ENCODE measurements at places on chromosomes 4 and X. TPM values are rescaled to one million over a fixed set of nuclear protein-coding genes. Genes with fewer than 3 reads are reported as not detected.

GPR50 gene
- total RNA-seq = 0.59 TPM

CFAP99 gene
- not detected for total RNA-seq

CORIN gene
- total RNA-seq = not detected

DNA sequence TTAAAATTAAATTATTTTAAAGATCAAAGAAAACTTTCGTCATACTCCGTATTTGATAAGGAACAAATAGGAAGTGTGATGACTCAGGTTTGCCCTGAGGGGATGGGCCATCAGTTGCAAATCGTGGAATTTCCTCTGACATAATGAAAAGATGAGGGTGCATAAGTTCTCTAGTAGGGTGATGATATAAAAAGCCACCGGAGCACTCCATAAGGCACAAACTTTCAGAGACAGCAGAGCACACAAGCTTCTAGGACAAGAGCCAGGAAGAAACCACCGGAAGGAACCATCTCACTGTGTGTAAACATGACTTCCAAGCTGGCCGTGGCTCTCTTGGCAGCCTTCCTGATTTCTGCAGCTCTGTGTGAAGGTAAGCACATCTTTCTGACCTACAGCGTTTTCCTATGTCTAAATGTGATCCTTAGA is at the start of gene CXCL8:
CXCL8 (plus strand) TSS at position 217 of the 426 bp plus-strand sequence; CDS start at position 307, 90 bp downstream.
- peak; percentile 7 for DNase-seq

DNA sequence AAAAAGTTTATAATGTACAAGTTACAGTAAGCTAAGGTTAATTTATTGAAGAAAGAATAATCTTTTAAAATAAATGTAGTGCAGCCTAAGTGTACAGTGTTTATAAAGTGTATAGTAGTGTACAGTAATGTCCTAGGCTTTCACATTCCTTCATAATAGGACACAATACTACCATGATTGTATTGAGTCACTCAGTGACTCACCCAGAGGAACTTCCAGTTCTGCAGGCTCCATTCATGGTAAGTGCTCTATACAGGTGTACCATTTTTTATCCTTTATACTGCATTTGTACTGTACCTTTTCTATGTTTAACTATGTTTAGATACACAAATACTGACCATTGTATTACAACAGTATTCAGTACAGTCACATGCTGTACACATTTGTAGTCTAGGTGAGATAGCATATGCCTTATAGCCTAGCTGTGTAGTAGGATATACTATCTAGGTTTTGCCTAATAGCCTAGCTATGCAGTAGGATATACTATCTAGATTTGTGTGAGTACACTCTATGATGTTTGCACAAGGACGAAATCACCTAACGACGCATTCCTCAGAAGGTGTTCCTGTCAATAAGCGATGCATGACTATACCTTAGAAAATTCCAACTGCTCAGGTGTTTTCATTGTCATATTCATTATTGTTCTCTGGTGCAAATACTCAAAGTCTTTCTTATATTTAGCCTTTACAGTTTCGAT is 5.5 kb upstream of the TMEM255A start:
- no peak for DNase-seq

GRCh38 chr4:2941138-2942036 is 21.8 kb downstream of the NOP14 start:
- no peak for DNase-seq

DNA sequence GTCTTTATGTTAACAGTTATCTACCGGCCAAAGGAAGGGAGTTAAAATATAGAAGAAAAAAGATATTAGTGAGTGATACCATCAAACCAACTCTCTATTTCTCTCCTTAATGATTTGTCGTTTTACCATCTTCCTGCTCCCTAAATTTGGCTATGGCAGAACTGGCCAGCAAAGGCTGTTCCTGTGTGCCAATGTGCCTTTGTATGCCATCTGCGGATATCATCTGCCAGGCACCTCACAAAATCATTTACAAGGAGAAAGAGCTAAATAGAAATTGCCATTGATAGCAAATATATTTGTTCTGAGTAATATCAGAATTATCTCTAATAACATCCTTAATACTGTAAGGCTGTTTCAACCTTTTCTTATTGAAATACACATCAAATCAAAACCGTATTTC is 22.4 kb downstream of the GPM6A start:
- DNase-seq = no peak

DNA sequence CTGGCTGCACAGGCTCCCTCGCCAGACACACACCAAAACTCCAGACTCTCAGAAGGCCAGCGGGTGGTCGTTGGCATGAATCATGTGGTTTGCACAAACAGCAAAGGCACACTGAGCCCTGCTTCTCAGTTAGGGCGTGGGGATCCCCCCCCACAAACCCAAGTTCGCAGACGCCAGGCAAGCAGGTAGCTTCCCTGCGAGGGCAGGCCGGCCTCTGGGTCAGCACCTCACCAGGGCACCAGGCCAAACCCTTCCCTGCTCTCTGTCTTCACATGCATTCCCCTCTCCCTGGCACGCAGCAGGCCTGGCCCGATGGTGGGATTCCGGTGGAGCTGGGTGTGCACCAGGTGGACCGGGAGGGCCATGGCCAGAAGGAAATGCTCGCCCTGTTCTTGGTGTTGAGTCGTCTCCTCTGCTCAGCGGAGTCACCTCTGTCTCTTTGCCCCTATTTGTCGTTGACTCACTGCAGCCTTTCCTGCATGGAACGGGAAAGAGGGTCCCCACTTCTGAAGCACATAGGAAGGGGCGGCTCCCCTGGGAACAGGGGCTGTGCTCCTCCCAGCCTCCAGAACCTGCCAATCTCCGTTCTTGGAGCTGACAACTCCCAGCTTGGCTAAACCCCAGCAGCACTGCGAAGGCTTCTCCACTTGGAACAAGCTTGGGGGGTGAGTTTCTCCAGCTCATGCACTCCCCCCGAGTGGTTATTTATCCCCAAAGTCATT is 51.4 kb downstream of the SORCS2 start:
- no peak for DNase-seq

DNA sequence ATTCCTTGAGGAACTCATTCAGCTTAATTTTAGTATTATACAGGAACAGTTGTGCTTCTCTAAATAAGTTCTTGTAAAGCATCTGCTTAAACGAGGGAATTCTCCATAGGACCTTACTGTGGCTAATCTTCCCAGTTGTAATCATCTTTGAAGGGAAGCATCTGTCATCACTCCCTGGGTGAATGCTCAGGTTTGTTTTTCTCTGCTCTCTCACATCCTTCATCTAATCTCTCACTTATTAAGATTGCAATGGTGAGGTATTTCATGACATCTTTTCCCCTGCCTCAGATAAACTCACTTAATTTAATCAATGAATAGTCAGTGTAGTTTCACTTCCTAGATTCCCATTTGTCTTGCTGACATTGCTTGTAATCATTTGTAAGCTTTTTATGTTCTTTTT is 121.8 kb upstream of the ADAMTS3 start:
- no peak for DNase-seq

GRCh38 chr4:2253160-2254084 is 8.5 kb downstream of the MXD4 start:
- DNase-seq = no peak

GRCh38 chr4:98510757-98511517 is 147.5 kb downstream of the TSPAN5 start:
- no peak for DNase-seq

- DNase-seq = peak; percentile 63
These were observed 67.1 kb downstream of the CBR4 start for GRCh38 chr4:168942985-168943384.

DNA sequence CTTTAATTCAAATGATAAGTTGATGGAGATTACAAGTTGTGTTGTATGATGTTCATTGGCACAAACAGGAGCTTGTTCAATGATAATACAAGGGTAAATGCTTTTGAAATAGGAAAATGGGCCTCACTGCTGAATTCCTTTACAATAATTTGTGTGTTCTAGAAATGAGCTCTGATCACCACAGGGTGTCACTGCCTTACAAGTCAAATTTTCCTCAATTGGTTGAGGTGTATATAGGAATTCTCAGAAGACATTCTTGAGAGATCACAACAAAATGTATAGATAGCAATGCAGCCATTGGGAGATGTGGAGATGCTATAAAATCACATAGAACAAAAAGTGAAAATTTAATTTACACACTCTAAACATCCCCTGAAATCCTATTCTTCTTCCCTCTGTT is 49.6 kb downstream of the KLF8 start:
- peak; percentile 21 for DNase-seq

DNA sequence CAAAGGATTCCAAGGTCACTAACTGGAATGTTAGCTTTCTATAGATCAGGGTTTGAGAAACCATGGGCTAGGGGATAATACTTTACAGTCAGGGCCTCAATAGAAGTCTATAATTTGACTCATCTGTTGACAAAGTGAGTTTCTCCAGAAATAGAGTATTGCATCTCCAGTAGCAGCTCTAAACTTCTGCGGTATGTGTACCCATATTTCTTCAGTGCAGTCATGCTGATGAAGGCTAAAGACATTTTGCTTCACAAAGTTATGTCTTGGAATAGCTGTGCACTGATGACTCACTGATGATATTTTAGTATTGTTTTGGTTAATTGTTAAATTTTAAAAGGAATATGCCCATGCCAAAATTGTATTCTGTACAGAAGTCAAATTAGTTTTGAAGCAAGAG is 464.9 kb upstream of the AMOT start:
- DNase-seq = no peak

All from GM23338 (cell line).